GM23248 (cell line): ENCODE measurements at places on chromosomes 6 and 20. TPM values are rescaled to one million over a fixed set of nuclear protein-coding genes. Genes with fewer than 3 reads are reported as not detected.

GRCh38 chr6:158441716-158442215, 118.1 kb upstream of the TMEM181 start:
- peak; percentile 25 for DNase-seq

GRCh38 chr20:41009946-41010345, 18.7 kb upstream of the TOP1 start:
- DNase-seq, result no peak

- DNase-seq, result no peak
Measured at GRCh38 chr20:48421547-48421946, 406.3 kb downstream of the PREX1 start.

GRCh38 chr6:158910484-158911440, 89.2 kb downstream of the RSPH3 start:
- no peak for DNase-seq

GRCh38 chr20:41176711-41177552, 39.6 kb downstream of the PLCG1 start:
- no peak for DNase-seq

DNA sequence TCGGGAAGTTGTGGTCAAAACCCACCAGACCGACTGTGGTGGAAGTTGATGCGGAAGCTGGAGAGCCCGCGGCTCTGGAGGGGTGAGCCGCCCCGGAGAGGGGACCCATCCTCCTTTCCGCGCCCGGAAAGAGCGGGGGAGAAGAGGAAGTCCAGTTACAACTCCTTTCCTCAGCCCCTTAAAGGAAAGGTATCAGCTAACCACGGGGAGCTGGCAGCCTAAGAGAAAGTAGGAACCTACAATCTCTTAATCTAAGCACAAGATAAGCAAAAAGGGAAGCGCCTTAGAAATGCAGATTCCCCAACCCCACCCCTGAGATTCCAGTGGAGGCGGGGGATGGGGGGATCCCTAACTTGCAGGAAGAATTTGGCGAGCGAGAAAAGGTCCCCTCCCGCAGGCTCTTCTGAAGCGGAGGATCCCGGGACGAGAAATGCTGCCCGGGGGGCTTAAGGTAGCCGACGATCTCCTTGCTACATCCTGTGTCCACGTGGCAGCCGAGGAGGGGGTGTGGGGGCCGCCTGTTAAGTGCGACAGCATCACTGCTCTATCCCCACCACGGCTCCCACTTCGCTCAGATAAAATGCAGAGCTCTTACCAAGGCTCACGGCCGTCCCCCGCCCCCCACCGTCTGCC, 87.5 kb downstream of the ZFP64 start:
- DNase-seq, result peak; percentile 30

GRCh38 chr6:118656847-118657451, 5.6 kb upstream of the CEP85L start:
- no peak for DNase-seq

DNA sequence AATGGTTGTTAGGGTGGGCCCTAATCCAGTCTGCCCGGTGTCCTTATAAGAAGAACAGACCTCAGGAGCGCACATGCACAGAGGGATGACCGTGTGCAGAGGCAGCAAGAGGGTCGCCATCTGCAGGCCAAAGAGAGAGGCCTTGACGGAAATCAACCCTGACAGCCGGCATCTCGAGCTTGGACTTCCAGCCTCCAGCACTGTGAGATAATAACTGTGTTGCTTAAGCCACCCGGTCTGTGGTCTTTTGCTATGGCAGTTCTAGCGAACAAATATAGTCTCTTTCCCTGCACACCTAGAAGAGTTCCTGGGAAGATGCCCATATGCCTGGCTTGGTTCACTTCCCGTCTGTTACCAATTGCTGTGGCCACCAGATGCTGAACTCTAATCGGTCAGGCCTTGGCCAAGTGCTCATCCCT, 35.3 kb upstream of the PTGIS start:
- peak; percentile 54 for DNase-seq

DNA sequence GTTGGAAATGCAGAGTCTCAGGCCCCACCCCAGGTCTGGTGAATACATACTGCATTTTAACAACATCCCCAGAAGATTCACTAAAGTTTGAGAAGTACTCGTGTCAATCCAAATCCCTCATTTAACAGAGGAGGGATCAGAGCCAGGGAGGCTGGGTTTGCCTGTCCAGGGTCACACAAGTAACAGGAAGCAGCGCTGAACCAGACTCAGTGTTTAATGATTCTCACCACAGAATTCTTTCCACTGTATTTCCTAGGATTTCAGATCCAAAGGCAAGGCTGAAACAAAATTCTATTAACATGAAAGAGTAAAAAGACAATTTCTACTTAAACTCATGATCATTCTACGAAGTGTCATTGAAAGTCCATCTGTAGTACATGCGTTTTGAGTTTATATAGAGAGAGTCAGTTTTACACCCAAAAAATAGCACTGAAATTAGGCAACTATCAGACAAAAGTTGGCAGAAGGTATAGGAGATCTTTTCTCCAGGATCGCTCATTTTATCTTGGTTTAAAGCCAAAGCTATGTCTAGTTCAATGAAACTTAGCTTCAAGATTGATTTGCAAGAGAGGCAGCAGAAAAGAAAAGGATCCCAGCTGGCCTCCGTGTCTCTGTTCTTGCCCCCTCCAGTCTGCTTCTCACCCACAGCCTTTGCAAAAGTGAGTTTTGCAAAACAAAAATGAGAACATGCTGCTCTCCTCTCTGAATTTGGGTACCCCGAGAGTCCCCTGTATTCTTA, 6.0 kb upstream of the AGPAT4 start:
- no peak for DNase-seq

GRCh38 chr20:52268184-52268749, 76.7 kb upstream of the ZFP64 start:
- DNase-seq, result peak; percentile 60

- no peak for DNase-seq
Measured at GRCh38 chr6:63451238-63451637, 121.0 kb upstream of the LOC128125822 start.

GRCh38 chr6:85124472-85125354, 325.2 kb upstream of the NT5E start:
- DNase-seq, result peak; percentile 82

- DNase-seq, result peak; percentile 35
Measured at GRCh38 chr6:23533944-23534343, 592.1 kb upstream of the NRSN1 start.

DNA sequence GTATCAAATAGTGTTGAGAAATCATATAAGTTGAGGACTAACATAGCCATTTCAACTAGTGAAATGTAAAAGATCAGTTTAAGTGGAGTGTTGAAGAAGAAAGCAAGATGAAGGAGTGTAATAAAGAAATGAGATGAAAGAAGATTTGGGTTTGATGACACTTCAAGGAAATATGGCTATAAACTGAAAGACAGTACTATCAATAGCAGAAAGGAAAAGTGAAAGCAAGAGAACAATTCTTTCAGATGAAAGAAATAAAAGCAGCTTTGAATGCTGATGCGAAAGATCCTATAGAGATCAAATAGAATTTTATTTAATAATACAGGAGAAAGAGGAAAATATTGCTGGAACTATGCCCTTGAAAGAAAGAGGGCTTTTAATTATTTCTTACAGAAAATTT, 92.8 kb upstream of the PRSS16 start:
- no peak for DNase-seq

- DNase-seq, result no peak
Measured at GRCh38 chr6:147603392-147604081, 95.0 kb downstream of the SAMD5 start.

DNA sequence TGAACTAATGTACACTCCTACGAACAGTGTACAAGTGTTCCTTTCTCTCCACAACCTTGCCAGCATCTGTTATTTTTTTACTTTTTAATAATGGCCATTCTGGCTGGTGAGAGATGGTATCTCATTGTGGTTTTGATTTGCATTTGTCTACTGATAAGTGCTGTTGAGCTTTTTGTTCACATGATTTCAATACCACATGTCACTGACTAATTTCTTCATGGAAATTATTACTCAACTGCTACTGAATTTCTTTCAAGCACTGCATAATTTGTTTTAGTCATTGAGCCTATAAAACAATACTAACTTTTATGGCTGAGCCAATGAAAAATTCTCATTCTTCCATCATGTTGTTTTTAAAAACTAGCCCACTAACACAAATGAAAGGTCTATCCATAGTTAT, 115.4 kb downstream of the FRK start:
- no peak for DNase-seq

- DNase-seq, result no peak
Measured at GRCh38 chr20:34274694-34275093, 28.5 kb downstream of the AHCY start.

- DNase-seq, result peak; percentile 92
Measured at GRCh38 chr6:42520786-42521607, 42.8 kb upstream of the UBR2 start.

DNA sequence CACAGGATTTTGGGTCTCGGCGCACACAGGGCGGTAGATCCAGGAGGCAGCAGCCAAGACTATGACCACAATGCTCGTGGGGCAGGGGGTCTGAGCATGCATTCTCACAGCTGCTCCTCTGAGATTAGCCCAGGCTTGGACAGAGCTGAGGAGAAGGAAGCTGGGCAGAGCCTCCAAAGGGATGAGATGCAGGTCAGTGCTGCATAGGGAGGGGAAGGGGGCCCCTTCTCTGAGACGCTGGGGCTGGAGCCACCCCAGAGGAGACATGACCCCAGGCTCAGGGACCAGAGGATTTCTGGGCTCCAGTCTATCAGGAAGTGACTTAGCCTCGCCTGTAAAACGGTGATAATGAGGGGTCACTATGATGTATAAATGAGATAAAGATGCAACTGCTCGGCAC, 93.9 kb downstream of the BFSP1 start:
- no peak for DNase-seq

DNA sequence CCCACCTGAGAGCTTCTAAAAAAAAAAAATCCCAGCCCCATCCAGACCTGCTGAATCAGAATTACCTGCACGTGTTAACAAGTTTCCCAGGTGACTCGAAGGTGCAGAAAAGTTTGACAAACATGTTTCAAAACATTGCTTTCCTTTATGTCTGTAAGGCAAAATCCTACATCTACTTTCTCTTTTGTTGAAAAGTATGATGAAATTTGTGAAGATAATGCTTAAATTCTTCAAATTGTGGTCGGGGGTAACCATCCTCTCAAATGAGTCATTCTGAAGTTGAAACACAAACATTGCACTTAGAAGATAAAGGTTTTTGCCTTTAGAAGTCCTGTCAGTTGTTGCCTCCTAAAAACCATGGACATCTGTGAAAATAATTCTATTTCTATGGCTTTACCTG, 429.7 kb downstream of the EPHA7 start:
- no peak for DNase-seq

GRCh38 chr6:41678511-41679084, 40.3 kb downstream of the MDFI start:
- DNase-seq, result no peak

GRCh38 chr20:8808202-8808535, 260.7 kb upstream of the PLCB4 start:
- no peak for DNase-seq

DNA sequence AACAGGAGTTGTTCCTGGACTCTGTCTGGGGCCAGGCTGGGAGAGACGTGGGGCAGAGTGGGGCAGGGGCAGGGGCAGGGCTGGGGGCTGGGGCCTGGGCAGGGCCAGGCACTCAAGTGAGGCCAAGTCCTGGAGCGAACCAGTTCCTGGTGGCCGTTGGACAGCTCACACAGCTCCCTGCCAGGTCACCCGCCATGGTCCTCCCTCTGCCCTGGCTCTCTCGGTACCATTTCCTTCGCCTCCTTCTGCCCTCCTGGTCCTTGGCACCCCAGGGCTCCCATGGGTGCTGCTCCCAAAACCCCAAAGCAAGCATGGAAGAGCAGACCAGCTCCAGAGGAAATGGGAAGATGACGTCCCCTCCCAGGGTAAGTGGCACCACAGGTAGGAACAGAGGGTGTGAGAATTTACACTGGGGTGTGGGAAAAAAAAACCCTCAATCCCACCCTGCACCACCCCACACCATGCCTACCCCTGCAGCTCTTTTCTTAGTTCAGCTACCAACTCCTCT, at the start of gene MCCD1:
Gene MCCD1, plus strand, starts transcription at position 142 of the 508 bp plus-strand sequence. Its CDS starts 53 bp downstream, at position 195.
- no peak for DNase-seq

GRCh38 chr6:74557236-74557635, 648.6 kb downstream of the COL12A1 start:
- DNase-seq, result no peak

DNA sequence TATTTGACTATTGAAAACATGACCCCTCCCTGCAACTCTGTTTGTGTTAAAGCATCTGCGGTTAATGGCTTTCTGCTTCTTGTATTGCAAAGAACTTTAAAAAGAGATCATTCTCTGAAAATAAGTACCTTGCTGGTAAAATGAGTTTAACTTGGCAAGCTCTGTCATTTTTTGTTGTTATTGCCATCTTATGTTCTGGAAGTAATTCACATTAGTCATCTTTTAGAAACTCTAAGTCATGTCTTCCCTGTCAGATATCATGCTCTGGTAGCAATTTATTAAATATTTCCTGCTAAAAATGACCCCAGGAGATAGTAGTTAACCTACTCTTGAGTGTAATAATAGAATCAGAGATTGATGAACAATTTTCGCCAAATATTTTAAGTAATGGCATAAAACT, 890.6 kb downstream of the KIF16B start:
- peak; percentile 2 for DNase-seq

GRCh38 chr20:49420811-49421295, 61.6 kb downstream of the KCNB1 start:
- DNase-seq, result peak; percentile 14

- no peak for DNase-seq
Measured at GRCh38 chr6:107308677-107309076, 150.7 kb downstream of the PDSS2 start.

GRCh38 chr20:49859807-49860206, 47.2 kb downstream of the SLC9A8 start:
- DNase-seq, result no peak

GRCh38 chr6:90610751-90611542, 24.1 kb upstream of the MAP3K7 start:
- peak; percentile 51 for DNase-seq

GRCh38 chr20:9928955-9929354, 90.1 kb upstream of the PAK5 start:
- no peak for DNase-seq

DNA sequence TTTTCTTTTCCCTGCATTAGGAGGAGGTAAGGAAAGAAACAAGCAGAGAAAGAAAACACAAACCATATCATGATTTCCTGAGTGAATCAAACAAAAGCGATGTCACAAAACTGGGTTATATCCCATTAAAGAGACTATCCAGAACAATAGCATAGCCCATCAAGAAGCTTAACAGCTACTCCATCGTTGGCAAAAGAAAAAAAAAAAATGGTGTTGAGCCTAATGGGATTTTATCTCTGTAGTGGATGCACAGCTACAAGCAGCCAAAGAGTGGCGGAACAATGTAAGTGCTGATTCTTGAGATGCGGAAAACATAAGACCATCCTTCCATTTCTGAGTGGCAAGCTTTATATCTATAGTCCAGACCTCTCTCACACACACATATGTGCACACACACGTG, 106.2 kb upstream of the NRSN1 start:
- no peak for DNase-seq

Gene SLC26A8
- polyA plus RNA-seq, result not detected in 2 replicates

Gene APOM
- polyA plus RNA-seq, result 5.6 and 5.9 TPM in 2 replicates

Gene TJAP1
- polyA plus RNA-seq, result 12.7 and 16.0 TPM in 2 replicates

Gene LGSN
- not detected in 2 replicates for polyA plus RNA-seq

Gene MAFB
- 3.8 and 4.4 TPM in 2 replicates for polyA plus RNA-seq

Gene PRL
- 0.65 and 1.2 TPM in 2 replicates for polyA plus RNA-seq

Gene GMDS
- 12.6 and 14.1 TPM in 2 replicates for polyA plus RNA-seq

Gene CASS4
- polyA plus RNA-seq, result 10.4 and 10.5 TPM in 2 replicates

Gene MRAP2
- 0.96 and 1.1 TPM in 2 replicates for polyA plus RNA-seq

Gene SLC29A1
- polyA plus RNA-seq, result 18.4 and 19.2 TPM in 2 replicates

Gene CNKSR3
- polyA plus RNA-seq, result 1.9 TPM in 2 replicates

Gene RNF217
- polyA plus RNA-seq, result 3.2 and 3.3 TPM in 2 replicates

Gene TFAP2D
- not detected in 2 replicates for polyA plus RNA-seq
